GOT3 (cell line): ENCODE measurements at places on chromosomes 5 and 9.

GRCh38 chr5:77844623-77845323, 68.6 kb upstream of the TBCA start:
- DNase-seq: no peak

DNA sequence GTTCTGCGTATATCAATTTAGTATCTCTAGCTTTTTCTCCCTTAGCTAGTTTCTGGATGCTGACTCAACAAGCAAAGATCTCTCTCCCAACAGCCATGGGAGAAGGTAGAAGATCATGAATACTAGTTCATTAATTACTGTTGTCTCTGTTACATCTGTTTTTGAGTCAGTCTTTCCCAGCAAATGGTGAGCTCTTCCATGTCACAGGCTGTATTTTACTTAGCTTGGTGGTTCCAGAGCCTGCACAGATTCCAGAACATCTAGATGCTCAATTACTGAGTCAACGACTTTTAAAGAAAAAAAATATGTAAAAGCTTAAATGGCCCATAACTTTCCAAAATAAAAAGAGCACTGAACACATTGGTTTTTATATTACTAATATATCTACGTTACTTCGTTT, 307.2 kb downstream of the NSG2 start:
- DNase-seq: no peak

DNA sequence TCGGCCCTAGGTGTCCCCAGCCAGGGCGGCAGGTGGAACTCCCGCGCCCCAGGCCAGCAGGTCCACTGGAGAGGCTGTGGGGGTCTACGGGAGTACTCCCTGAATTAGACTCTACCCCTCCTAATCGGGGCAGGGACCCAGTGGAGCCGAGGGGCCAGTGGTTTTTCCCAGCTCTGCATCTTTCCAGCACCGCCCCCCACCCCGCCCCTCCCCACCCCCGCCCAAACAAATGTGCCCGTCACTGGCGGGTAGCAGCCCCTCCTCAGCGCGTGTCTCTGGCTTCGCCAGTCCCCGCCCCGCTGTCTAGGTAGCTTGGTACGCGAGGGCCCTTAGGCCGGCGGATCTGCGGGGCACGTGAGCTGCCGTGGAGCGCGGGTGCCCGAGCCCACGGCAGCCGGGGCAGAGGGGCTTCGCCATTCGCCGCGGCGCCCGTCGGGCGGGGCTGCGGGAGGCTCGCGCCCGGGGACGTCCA, 7.0 kb downstream of the UNC5A start:
- no peak for DNase-seq

DNA sequence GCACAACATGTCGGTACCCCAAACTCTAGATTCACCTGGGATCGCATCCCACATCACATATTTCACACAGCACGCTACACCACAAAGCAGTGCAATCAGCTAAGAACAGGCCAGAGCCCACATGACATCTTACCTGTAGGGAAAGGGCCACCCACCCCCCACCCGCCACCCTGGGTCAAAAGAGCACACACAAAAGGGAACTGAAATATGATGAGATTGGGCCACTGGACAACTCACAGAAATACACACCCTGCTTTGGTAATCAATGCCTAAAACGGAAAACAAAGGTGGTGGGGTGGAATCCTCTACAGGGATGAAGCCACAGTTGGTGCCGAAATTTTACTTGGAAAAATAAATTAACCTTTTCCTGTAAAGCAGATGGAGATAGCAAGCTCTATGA, 13.1 kb downstream of the RETREG1 start:
- DNase-seq: no peak

- no peak for DNase-seq
Observed at GRCh38 chr9:6680797-6681146, 35.2 kb upstream of the GLDC start.

- DNase-seq: no peak
Observed at GRCh38 chr5:173735184-173735583, 118.7 kb upstream of the BOD1 start.

GRCh38 chr5:69048230-69048629, 45.6 kb upstream of the SLC30A5 start:
- no peak for DNase-seq

DNA sequence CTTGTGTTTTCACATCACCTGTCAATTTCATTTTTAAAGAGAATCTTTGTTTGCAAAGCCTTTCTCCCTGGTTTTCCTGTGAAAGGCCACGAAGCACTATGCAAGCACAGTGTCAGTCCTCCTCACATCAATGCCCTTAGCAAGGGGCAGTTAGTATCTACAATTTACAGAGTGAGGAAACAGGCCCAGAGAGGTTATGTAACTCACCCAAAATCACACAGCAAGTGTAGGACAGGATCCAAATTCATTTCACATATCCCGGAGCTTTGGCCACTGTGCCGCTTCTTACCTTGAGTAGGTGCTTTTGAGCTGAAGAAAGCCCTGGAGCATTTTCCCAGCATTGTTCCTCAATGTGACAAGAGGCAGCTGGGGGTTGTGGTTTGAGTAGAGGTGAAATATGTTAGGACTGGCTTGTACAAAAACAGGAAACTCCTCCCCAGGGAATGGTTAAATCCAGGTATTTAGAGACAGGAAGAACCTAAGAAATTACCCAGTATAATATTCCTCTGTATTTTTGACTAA, 283.8 kb downstream of the NTRK2 start:
- no peak for DNase-seq

- DNase-seq: no peak
Observed at GRCh38 chr5:164746723-164747122, 1241.3 kb downstream of the MAT2B start.

DNA sequence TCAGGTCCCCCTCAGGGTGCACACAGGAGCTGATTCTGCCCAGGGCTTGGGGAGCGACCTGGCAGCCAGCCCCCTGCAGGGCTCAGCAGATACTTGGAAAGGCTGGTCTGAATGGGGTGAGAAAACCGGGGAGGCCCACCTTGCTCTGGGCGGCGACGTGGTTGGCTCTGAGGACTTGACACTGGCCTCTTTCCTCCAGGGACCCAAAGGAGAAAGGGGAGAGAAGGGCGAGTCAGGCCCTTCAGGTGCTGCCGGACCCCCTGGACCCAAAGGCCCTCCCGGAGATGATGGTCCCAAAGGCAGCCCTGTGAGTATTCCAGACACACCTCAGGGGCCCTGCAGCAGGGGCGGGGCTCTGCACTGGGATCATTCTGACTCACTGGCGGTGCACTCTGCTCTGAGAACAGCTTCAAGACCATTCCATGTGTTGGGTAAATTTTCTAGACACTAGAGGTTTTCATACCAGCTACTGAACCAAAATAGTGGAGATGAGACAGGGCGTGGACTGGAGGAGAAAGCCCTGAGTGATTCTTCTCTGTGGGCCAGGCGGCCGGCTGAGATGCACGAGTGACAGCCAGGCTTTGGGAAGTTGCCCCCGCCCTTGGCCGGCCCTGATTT, 65.9 kb upstream of the FCN2 start:
- DNase-seq: no peak

GRCh38 chr5:109916481-109917153, 226.9 kb downstream of the MAN2A1 start:
- no peak for DNase-seq

DNA sequence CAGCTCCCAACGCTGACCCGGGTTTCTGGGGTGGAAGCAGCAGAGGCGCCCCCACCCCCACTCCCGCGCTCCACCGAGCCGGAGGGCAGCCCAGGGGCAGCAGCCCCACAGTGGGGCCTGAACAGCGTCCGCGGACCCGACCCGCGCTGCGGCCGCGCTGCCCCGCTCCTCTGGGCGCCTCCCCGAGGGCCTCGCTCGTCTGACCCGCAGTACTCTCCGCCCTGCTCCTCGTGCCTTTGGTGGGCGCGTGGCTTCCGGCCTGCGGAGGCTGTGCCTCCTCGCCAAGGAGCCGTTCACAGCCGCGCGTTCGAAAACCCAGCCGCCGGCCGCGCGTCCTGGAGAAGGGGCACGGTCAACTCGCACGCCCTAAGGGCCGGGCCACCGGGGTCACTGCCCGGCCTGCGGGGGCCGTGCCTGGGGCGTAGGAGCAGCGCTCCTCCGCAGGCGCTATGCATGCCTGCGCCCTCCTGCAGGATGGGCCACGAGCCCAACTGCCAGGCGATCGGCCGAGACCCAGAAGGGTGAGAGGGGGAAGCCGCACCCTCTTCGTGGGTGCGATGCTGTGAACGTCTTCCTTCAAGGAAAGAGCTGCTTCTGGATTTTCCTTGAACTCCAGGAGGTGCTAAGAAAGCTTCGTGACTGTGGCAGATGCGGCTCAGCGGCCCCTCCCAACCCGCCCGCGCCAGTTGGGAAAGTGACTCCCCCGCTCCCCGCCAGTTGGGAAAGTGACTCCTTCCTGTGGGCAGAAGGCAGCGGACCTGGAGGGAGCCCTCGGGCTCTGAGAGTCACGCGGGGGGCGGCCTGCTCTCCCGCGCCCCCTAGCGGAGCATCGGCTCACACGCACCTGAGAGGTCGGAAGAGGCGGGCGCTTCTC, 82.7 kb downstream of the HSD17B3 start:
- no peak for DNase-seq

GRCh38 chr9:137490532-137491186, 31.5 kb upstream of the NSMF start:
- DNase-seq: no peak

DNA sequence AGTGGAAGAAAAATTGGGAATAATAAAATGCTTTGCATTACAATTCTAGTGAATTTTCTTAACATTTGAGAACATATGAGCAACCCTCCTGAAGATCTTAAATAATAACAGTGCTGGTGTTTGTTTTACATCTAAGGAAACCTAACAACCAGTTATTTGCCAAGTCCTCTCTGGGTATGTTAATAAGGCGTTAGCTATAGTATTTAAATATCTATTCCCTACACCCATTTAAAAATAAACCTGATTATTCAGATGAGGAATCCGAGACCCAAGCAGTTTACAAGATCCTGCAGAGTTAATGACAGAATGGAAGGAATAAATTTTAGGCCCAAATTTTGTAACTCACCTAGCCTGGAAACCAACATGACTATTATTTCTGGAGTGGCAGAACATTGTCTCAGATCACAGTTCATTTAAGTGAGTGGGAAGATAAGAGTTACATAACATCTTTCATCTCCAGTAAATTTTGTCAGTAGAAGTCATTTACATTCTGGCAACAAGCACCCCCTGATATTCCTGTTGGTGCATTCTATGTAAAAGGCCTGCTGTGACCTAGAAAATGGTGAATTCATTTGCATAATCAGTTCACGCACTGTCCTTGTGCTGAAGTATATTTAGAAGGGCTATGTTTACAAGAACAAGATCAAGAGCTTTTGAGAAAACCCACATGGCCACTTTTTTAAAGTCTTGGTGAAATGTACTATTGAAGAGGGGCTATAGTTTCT, 148.2 kb downstream of the COX7C start:
- no peak for DNase-seq

DNA sequence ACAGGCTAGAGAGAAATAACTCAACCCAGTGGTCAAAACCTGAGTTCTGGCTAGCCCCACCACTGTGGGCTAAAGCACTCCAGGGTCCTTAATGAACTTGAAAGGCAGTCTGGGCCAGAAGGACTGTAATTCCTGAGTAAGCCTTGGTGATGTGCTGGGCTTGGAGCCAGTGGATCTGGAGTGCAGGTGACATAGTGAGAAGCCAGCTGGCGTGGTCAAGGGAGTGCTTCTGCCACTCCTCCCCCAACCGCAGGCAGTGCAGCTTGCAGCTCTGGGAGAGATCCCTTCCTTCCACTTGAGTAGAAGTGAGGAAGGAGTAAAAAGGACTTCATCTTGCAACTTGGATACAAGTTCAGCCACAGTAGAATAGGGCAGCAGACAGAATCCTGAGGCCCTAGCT, 424.0 kb downstream of the CDH18 start:
- no peak for DNase-seq

GRCh38 chr9:95791286-95791685, 84.2 kb upstream of the ERCC6L2 start:
- DNase-seq: no peak

DNA sequence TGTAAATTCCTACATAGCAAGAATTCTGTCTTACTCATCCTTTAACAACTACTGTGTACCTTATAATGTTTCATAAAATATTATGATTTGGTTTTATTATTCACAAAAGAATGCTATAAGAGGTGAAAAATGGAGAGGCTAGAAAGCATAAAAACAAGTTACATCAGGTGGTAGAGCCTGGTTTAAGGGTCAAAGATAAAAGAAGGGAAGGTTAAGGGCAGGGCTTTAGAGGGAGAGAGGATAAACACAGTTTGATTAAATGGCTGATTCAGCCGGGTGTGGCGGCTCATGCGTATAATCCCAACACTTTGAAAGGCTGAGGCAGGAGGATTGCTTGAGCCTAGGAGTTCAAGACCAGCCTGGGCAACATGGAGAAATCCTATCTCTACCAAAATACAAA, 40.4 kb upstream of the HSPB3 start:
- no peak for DNase-seq

GRCh38 chr5:38538161-38538560, 18.3 kb downstream of the LIFR start:
- no peak for DNase-seq

DNA sequence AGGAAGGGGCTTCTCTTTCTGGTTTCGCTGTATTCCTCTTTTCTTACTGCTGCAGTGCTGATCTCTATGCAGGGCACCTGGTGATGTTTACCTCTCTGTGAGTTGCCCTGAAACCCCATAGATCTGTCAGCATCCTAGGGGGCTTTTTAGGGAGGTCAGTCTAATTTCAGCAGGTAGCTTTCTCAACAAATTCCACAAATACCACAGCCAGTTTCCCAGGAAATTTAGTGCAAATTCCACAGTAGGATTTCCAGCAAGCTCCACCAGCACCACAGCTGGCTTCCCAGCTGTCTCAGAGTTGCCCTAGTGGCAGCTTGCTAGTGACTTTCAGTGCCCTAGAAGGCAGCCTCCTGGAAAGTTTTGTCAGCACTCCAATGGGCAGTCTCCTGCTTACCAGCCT, 379.1 kb upstream of the SMC2 start:
- no peak for DNase-seq

- DNase-seq: no peak
Observed at GRCh38 chr9:14769230-14769571, 46.7 kb upstream of the CER1 start.

- no peak for DNase-seq
Observed at GRCh38 chr9:133351908-133352634, 4.1 kb downstream of the RPL7A start.

- peak; percentile 25 for DNase-seq
Observed at GRCh38 chr5:179393078-179393477, 47.8 kb upstream of the ADAMTS2 start.

- no peak for DNase-seq
Observed at GRCh38 chr5:79843450-79844388, 147.3 kb downstream of the MTX3 start.

GRCh38 chr5:36360307-36360706, 58.6 kb upstream of the RANBP3L start:
- DNase-seq: no peak

GRCh38 chr5:68182534-68182933, 33.0 kb upstream of the PIK3R1 start:
- no peak for DNase-seq

- no peak for DNase-seq
Observed at GRCh38 chr5:147567917-147568598, 58.2 kb upstream of the DPYSL3 start.

DNA sequence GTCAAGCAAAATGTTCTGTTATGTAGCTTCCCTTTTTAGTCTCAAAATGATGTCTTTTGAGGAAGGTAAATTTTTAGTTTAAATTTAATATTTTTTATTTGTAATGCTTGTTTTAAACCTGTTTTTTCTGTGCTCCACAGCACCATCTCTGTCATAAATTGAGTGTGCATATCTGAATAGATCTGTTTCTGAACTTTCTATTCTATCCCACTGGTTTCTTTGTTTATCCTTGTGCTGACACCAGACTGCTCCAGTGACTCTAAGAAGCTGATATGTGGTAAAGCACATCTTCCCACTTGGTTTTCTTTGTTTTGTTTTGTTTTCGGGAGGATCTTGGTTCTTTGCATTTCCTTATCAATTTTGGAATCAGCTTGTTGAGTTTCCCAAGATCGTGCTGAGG, 7.1 kb upstream of the RNF145 start:
- DNase-seq: no peak
